ENCODE measurements at places on chromosomes 4 and X.

DNA sequence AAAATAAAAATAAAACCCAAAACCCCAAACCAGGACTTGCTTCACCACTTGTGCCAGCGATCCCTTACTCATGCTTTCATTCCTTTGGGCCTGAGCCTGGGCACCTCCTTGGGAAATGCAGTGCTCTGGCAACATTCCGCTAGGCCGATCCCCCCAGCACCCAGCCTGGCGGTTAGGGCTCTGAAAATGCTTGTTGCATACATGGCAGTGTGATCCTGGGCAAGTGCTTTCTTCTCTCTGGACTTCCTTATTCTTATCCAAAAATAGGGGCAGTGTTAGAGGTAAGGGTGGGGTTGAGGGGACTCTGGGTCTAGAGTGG lies 4.6 kb downstream of the ZNF185 start:
- DNase-seq = no peak

DNA sequence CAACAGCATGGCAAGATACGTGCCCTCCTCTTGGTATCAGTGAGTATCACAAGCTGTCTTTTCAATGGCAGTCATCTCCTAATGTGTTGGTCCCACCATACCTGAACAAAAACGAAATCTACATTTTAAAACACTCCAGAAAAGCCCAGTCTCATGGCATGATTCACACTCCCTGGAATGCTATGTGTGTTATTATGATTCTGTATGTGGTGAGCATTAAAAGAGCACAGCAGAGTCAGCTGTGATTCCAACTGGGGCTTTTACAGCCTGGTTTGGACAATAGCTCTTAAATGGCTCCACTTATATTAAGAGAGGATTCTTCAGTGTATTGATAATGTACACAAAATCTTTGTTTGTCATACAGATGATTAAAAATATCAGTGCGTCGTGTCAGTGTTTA lies 274.1 kb upstream of the GK2 start:
- no peak for DNase-seq

DNA sequence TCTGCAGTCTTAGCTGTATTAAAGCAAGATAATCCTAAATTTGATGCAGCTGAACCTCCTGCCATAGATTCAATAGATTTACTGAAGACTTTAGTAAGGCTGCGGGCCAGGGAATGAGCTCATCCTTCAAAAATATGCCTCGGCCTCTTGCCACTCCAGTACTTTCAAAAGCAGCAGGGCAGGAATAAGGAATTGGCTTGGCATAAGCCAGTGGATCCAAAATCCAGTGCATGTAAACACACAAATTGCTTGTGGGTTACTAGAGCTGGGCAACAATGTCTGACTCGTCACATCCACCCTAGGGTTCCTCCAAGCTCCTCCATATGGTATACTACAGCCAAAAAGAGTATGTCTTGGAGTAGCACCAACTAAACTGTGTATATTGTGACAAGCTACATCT lies 165.0 kb downstream of the AMELX start:
- DNase-seq = no peak

DNA sequence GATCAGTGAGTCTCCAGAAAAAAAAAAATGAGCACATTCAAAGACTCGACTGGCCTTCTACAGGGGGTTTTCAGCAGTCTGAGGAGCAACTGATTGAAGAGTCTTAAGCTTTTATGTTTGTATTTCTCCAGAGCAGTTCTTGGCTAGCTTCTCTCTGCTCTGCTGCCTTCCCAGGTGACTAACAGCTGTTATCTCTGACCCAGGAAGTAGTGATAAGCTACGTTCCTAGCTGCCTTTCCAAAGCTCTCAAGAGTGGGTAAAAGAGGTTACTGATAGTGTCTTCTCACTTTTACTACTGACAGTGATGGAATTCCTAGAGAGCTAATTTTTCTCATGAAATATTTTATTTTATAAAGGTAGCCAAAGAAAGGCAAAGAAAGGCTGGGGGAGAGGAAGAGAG lies 66.6 kb downstream of the ENOX2 start:
- no peak for DNase-seq

DNA sequence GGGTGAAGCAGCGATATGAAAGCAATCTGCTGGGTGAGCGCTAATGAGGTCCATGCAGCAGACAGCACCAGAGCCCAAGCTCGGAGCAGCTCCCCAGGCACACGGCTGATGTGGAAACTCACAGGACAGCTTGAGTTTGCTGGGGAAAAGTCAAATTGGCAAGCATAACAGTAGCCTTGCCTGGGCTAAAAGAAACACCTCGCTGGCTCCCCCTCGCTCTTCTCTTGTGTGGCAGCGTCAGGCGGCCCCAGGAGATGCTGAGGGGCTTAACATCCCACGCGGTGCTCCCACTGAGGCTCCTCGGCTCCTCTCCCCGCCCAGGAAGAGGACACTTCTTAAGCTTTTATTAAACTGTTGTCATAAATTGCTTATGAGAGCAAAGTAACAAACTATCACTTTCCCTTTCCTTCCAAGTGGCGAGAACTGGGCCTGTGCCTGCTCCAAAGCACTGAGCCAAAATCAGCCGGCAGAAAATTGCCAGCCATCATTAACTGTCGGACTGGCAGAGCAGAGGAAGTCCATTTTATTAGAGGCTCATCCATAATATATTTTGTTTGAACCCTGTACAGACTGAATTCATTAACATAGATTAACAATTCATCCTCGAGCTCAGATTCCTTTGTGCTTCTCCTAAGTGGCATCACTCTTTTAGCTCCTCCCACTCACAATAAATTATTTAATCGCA lies 111.4 kb downstream of the TSPAN5 start:
- no peak for DNase-seq
